CD4-positive, alpha-beta T cell treated with Interleukin-15 for 4 hours (primary cell): ENCODE measurements at places on chromosomes 3 and 15.

DNA sequence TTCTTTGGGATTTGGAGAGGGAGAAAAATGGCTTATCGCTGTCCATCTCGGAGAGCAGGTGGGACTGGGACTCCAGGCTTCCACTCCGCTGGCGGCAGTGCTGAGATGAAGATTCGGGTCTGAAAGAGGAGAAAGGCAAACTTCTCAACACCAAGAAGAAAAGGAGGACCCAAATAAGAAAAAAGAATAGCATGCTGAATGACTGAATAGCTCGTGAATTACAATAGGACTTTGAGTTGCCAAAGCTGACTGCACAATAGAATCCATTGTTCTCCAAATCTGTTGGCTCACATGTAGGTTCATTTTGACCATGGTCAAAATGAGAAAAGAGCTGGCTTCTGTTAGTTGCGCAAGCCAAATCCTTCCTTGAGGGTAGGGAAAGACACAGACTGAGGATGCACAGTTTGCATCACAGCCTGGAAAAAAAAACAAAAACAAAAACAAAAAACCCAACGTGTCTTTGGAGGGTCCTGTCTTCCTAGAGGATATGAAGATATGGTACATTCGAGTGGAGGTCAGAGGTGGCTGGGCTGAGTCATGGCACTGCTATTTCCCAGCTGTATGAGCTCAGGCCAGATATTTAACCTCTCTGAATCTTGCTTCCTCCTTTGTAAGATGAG, 59.3 kb upstream of the LMOD3 start:
- no peak for DNase-seq

DNA sequence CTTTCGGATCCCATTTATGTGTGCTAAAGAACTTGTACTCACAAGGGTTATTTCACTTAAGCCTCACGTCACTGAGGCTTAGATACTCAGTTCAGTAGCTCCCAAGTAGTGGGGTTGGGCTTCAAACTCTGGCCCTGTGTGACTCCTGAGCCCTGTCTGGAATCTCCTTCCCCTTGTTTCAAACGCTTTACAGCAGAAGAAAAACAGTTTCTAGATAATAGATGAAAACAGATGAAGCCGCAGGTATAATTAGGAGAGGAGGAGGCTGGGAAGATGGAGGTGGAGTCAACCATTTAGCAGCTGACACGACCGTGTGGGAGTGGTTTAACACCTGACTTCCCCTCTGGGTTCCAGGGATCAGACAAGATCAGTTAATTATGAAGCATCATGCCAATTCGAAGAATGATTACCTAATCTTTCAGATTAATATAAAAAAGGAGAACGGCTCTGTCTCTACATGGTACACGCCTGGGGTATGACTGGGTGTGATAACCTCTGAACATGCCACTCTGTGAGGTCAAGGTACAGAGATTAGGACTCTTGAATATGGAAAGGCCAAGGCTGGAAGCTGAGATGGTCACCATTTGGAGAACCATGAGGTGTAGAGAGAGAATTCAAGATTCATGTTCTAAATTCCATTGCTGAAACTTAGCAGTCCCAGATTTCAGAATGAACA, 31.1 kb downstream of the TPM1 start:
- DNase-seq: no peak

DNA sequence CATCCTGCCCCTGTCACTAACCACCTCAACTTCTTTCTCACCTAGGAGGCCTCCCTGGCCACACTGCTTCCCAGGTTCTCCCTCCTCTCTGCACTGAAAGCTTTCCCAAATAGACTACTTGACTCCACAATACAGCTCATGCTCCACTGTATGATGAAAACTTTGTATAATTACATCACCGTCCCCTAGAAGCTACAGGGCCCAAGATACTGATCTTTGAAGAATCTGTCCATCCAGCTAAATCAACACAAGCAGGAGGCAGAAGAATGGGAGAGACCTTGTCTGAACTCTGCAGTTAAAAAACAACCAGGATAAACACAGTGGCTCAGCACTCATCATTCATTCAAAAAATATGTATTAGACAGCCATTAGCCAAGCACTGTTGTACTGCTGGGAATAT, 26.4 kb upstream of the RPS17 start:
- DNase-seq: no peak

DNA sequence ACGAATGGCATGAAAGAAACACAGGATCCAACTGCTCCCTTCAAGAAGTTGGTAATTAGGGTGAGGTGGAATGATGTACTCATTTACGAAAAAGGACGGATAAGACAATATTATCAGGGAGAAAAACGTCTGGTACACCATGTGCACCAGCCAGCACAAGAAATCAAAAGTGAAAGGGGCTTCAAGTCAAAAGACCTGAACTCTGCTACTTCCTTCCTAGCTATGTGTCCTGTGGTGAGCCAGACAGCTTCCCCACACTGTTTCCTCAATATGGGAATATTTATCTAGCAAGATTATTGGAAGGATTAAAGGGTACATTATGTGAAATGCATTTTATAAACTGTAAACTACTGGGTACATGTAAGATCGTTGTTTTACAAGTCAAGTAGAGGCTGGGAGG, 33.9 kb downstream of the RAB27A start:
- DNase-seq: no peak
